AML-193 (cell line): ENCODE measurements at places on chromosomes 7 and 10.

- no peak for DNase-seq
These were observed 15.0 kb downstream of the PTN start for GRCh38 chr7:137328373-137329120.

DNA sequence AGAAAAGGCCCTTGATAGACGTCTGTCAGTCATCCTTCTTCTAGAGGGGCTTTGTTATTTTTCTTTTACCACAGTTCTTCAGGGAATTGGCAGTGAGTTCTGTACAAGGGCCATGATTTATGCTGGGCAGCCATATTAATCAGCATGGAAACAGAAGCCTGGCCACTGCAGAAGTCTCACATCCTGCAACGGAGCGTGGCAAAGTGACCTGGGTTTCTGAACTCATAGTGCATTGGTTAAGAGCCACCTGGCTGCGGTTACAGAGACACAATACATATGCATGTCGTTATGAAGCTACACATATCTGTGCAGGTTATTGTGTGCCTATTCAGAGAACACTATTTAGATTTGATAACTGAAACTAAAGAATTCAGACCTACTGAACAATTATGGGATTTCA lies 419.4 kb upstream of the CELF2 start:
- DNase-seq = no peak

GRCh38 chr10:86334488-86335085 lies 32.0 kb downstream of the GRID1 start:
- no peak for DNase-seq

GRCh38 chr10:76311752-76312636 lies 880.6 kb downstream of the LRMDA start:
- DNase-seq = peak; percentile 14

DNA sequence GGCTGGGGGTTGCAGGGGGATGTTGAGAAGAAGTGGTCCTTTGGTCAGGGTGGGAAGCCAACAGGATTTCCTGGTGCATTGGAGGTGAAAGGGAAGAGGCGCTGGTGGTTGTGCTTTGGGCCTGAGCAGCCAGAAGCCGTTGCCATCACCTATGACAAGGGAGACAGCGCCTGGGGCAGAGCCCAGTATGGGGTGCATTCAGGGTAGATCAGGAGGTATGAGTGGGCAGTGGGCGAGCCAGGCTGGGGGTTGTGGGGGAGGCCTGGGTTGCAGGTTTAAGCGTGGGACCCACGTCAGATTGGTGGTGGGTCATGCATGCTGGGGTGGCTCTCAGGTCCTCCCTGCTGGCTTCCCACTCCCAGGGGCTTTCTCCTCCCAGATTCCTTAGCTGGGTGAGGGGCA lies 6.3 kb upstream of the PILRB start:
- no peak for DNase-seq

DNA sequence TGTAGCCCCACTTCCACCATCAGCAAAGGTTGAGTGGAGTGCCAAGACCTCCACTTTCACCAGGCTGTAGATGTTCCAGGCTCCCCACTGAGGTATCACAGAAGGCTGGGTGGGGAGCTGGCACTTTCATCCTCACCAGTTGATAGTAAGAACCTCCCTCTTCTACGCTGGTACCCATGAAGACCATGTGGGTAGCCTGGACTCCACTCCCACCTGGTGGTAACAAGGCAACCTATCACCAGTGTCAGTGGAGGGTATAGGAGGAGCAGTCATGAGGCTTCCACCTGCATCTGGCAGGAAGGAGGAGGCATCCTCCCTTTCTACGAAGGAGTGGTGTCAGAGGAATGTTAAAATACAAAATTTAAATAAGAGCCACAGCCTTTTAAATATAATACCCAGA lies 4.4 kb downstream of the SMIM30 start:
- no peak for DNase-seq

DNA sequence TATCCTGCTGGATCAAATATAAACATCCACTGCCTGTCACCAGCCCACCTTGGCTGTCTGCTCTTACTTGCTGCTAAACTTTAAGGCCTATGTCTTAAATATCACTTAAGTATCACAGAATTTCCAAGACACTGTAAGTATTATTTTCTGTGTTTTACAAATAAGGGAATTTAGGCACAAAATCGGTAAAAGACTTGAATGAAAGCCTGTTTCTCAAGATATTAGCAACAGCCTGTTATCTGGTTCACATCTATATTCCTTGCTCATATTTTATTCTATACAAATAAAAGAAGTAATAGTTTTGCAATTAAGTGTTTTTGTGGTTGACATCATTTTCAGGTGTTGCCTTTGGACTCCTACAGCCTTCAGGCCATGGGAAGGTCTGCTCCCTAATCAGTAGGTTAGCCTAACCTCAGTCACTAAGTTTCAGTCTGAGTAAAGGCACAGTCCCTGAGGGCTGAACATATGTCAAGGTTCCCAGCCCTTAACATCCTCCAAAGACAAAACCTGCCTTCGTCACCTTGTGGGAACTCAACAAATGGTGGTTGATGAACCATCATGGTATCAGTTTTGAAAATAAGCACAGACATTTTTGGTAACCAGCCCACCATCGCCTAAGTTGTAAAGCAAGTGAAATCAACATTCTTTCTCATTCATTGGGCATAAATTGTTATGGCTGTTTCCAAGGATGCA lies 127.1 kb downstream of the CREB5 start:
- no peak for DNase-seq

GRCh38 chr7:749140-749551 lies 22.1 kb upstream of the PRKAR1B start:
- no peak for DNase-seq

DNA sequence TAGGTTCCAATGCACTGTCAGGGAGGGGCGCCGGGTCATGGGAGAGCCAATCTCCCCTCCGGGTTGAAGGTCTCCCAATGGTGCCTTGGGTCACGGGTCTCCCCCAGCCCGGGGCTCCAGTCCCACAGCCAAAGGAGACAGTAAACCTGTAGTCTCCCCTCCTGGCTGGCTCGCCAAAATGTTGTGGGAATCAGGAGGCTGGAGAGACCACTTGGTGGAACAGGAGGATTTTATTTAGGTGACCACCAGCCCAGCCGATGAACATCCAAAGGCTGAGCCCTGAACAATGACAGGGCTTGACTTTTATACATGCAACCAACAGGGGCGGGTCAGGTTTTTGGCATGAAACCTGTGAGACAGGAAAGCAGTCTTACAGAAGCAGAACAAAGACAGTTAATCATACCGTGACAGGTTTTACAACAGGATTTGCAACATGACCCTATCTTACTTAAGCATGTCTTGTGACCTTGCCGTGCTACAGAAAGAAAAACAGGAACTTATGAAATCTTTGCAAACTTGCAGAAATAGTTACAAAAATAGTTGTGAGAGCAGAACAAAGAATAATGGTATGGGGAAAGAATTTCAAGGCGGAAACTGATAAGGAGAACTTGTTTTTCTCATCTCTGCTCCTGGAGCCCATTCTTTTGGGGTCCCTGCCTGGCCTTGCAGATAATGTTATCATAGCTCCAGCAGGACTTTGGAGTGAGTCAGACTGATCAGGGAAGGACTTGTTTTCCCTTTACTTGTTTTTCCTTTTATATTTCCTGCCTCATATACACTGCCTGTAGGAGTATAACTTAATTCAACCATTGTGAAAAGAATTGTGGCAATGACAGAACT lies 7.1 kb downstream of the ERV3-1 start:
- DNase-seq = peak; percentile 80

- peak; percentile 44 for DNase-seq
These were observed 25.8 kb upstream of the AMPH start for GRCh38 chr7:38656968-38657367.

DNA sequence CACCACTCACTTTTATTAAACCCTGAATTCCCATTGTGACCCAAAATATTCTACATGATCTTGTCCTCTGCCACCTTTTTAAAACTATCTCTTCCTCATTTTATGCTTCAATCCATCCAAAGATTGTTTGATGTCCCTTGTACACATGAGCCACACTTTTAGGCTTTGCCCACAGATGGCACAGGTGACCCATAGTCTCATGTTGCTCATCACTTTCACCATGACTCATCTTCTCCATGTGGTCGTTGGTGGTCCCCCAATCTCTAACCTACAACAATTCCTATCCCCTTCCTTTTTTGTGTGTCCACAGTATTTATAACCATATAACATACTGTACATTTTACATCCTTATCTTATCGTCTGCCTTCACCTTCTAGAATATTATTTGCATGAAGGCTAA lies 271.5 kb upstream of the ZWINT start:
- DNase-seq = no peak

DNA sequence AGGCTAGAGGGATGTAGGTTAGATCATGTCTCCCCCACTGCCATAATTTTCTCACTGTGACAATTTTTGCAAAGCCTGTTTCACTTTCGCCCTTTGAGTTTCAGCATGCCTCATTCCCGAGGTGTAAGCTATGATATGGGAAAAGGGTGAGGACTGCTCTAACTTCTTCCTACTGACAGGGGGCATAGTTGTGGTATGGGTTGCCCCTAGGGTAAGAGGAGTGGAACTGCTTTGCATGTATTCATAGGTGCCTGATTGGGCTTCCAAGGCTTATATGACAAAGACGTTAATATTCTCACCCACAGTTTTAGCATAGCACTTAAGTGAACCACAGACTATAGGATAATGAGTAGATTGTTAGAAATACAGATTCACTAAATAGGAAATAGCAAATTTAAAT lies 148.7 kb downstream of the BBS9 start:
- no peak for DNase-seq

DNA sequence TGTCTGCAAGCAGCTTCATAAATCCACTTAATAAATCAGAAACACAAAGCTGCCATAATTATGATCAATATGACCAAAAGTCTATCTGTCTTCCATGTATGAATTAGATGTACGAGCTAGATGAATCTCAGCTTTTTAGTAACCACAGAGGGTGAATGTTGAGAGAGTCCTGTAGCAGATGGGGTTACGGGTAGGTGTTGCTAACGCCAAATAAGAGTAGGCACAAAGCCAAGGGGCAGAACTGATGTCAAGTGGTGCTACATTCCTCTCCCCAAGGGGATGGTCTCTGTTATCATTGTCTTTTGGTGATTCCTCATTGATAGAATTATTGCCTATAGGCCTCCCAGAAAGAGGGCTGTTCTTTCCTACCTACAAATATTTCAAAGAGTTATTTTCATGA lies 257.8 kb downstream of the PCLO start:
- no peak for DNase-seq

DNA sequence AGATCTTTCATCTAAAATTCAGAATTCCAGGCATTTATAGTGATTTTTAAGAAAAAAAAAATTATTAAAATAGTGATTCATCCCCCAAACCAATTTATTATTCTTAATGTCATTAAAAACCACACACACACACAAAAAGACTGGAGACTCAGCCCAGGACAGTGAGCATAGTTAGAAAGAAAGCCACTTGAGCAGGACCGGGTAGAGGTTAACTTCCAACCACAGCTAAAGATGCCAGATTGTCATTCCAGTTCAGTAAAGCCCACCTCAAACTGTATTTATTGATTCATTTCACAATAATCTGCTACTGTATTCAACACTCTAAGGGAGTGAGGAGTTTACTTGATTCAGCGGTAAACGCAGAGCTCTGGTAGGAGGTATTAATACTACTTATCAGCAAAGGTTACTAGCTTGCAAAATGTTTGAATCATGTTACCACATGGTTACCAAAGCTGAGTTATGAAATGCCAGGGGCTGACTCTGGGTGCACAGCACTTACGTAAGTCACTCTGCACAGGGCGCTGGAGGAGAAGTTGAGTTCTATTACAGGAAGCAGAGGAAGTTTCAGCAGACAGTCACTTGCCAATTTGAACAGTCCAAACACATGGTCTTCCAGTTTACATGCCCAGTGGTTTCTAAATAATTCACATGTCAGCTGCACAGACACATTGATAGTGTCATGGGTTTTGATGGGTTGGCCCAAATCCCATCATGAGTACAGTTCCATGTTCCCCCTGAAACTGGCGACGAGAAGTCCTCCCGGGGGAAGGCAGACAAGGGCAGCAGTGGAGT lies 64.6 kb downstream of the KLF6 start:
- peak; percentile 97 for DNase-seq

- DNase-seq = no peak
These were observed 280.4 kb downstream of the MTERF1 start for GRCh38 chr7:91600112-91600511.

DNA sequence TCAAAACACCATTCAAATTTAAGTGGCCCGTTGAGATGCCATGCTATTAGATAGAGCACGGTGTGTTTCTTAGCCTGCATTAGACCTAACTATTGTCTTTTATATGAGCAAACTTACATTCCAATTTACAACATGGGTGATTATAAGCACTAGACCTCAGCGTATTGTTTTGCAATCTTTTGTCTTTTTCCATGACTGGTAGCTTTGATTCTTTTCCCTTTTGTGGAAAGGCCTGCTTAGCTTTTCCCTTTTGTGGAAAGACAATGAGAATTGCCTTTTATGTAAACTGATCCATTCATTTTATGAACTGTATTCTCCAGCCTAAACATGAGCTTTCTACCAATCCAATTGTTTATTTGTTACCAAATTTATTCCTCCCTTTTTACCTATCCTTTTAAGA lies 823.1 kb downstream of the CCSER2 start:
- no peak for DNase-seq

DNA sequence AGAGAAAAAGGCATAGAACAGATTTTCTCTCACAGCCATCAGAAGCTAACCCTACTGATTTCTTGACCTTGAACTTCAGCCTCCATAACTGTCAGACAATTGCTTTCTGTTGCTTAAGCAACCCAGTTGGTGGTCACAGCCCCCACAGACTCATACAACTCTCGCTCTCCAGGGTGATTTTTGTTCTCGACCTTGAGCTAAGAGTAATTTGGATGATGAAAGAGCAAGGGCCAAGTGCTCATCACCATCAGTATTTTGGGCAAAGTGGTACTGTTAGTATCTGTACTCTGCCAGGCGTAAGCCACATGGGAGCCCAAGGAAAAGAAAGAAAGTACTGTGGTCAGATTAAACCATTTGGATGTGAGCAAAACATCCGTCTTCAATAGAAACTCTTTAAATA lies 81.9 kb downstream of the AOAH start:
- no peak for DNase-seq

DNA sequence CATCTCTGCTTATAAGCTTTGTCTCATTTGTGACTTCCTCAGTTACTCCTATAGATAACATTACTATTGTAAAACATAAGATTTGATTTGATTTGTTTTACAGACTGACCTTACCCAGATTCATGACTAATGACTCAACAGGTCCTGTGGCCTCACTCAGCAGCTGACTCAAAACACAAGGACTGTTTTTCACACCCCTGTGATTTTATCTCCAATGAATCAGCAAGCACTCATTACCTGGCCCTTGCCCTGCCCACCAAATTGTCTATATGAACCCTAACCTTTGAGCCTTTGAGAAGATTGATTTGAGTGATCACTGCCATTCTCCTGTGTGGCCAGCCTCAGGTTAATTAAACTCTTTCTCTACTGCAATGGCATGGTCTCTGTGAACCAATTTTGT lies 1064.6 kb upstream of the LRRTM3 start:
- no peak for DNase-seq
